ENCODE measurements at places on chromosomes 2 and 18.
A peak's percentile ranks its signal among the peaks of the same experiment; 100 is the strongest.

DNA sequence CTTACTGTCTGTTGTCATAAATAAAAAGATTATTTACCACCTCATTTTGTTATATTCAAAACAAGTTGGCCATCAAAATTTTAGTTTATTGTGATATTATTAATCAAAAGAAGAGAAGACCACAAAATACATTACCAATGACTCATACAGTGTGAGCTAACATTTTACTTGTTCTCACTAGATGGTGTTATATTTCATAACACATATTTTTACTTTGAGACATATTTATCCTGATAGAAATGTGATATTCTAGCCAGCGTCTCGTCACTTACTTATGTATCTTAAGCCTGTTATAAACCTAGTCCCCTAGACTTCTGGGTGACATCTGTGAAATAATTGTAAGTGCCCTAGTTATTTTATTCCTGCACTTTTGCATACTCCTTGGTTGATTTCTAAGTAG, 263.2 kb downstream of the CDH7 start:
- no peak for DNase-seq

- DNase-seq, result no peak
Measured at GRCh38 chr2:134089454-134089853, 164.4 kb upstream of the MGAT5 start.

- no peak for DNase-seq
Measured at GRCh38 chr2:236119476-236119875, 48.7 kb downstream of the GBX2 start.

DNA sequence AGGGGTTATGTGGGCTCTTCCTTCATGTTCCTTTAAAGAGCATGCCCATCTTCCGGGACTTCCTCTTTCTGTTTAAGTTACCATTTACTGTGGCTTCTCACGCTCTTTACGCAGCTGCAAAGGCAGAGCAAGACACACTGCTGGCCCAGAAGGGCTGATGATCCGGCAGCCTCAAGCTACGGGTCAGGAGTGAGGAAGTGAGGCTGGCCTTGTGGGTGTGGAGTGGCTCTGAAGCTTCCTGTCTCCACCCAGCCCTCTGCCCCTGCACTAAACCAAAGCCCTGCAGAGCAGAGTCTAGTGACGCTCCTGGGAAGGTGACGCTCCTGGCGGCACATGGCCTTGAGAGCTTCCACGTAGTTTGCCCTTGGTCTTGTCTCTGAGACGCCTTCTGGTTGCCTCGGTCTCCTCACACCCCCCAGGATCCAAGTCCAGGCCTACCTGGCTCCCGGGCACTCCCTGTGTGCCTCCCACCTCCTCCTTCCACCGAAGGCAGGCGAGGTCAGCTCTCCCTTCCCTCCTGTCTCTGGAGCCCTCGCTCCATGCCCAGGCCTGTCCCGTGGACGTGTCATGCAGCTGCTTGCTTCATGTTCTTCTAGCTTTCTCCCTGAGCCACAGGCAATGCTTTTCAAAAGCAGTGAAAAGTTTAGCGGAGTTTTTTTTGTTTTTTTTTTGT, 50.3 kb downstream of the ARL4C start:
- peak; percentile 49 for DNase-seq

GRCh38 chr2:229330952-229331351, 59.9 kb upstream of the PID1 start:
- DNase-seq, result no peak

DNA sequence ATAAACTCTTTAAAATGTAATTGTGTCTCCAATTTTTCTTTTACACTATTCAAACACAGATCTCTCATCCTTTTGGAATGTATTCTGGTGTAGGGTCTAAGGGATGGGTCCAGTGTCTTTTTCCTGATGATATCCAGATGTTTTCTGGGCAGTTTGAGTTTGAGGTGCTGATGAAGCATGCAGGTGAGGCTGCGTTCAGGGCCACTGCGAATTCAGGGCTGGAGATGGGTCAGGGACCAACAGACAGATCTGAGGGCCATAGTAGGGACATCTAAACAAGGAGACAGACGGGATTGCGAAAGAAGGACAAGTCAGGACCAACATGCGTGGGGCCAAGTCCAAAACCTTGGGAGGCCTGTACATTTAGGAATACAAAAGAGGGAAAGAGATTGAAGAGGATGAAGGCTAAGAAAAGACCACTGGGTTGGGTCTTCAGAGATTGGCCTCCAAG, 70.2 kb downstream of the ACAA2 start:
- DNase-seq, result no peak

- DNase-seq, result no peak
Measured at GRCh38 chr2:39435234-39435633, 1.9 kb downstream of the MAP4K3 start.

DNA sequence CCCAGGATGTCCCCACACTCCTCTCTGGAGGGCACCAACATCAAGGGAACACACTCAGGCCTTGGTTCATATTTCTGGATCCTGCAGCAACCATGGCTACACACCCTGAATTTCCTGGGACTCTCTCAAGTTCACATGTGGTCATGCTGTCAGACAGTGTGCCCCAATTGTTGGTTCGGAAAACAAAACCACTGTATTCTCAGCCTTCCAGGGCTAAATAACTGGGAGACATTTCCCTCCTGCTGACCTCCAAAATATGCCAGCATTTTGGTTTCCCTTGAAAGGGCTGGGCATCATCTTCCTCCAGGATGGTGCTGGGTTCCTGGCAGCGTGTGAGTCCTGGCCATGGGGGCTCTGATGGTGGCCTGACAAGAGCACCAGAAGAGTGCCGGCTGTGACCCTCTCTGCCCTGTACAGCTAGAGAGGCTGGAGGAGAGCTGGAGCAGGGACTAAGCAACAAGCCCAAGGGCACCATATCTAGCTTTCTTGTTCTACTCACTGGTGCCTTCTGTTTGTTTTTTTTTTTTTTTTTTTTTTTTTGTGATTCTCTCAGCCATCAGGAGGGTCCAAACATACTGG, 37.5 kb upstream of the WIPF1 start:
- DNase-seq, result no peak

- DNase-seq, result no peak
Measured at GRCh38 chr2:43221763-43222474, 4.5 kb downstream of the ZFP36L2 start.

- no peak for DNase-seq
Measured at GRCh38 chr2:102139851-102140250, 2.7 kb upstream of the IL1R1 start.

GRCh38 chr2:74417763-74418162, 3.7 kb downstream of the C2orf81 start:
- DNase-seq, result no peak

GRCh38 chr2:186098821-186099220, 360.2 kb downstream of the FSIP2 start:
- no peak for DNase-seq

DNA sequence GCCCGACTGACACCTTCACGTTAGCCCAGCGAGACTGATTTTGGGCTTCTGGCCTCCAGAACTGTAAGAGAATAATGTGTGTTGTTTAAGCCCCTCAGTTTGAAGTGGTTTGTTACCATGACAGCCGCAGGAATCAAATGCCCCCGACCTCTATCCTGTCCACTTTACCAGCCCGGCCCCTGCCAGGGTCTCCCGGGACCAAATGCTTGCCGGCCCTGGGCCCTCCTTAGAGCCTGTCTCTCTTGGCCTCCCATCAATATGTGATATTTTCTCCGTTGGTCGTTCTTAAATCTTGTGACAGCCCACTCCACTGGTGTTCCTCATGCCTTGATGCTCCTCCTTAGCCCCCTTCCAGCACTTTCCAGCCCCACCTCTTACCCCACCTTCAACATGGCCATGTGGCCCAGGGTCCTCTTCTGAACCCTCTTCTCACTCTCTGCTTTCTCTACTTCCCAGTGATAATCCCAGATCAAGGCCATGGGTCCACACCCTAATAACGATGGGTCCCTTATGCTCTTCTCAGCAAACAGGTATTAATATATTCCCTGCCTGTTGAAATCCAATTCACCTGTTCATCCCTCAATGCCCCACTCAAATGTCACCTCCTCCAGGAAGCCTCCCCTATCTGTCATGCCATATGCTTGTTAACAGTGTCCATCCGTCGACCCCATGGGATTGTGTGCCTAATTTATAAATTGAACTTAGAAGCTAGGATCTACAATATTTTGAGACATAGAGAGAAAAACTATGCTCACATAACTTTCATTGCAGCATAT, 192.8 kb downstream of the ZFP36L2 start:
- DNase-seq, result no peak

- no peak for DNase-seq
Measured at GRCh38 chr18:24121625-24122024, 17.2 kb upstream of the CABYR start.

- DNase-seq, result no peak
Measured at GRCh38 chr18:30439174-30439573, 603.4 kb downstream of the DSC3 start.

GRCh38 chr18:57301573-57302559, 50.5 kb upstream of the ST8SIA3 start:
- DNase-seq, result no peak

DNA sequence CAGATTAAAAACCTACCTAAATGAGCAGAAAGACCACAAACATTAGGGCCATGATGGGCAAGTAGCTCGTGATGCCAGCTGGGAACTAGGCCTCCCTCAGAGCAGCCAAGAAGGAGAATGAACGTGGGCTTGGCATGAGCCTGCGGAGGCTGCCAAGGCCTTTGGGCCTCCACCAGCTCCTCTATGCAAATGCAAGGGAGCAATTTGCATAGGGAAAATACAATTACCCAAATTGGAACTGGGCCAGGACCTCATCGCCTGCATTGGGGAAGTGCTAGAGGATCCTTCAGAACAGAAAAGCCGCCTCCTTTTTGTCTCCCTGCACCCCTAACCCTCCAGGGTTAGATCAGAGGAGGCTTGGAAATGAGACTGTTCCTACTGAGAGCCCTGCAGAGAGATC, 326.4 kb downstream of the SMAD2 start:
- DNase-seq, result no peak

DNA sequence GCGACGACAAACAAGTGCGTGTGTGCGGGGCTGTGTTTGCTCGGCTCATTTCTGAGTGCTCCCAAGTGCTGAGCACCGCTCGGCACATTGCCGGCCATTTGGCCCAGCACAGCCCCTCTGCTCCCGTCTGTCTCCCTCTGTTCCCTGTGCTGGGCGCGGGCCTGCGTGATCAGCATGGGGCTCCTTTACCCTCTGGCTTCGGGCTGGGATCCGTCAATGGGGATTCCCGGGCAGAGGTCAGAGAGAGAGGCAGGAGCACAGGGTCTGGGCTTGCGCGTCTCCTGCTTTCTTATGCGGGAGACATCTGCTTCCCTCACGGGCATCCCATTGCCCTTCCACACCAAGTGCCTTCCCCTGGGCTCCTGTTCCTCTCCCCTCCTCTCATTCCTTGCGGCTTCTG, 234.0 kb downstream of the ACKR3 start:
- no peak for DNase-seq

- DNase-seq, result no peak
Measured at GRCh38 chr2:206783718-206784117, 18.3 kb downstream of the FASTKD2 start.

GRCh38 chr2:227888289-227888688, 16.9 kb downstream of the DAW1 start:
- DNase-seq, result no peak

GRCh38 chr2:38228753-38229152, 148.3 kb downstream of the ATL2 start:
- DNase-seq, result no peak

DNA sequence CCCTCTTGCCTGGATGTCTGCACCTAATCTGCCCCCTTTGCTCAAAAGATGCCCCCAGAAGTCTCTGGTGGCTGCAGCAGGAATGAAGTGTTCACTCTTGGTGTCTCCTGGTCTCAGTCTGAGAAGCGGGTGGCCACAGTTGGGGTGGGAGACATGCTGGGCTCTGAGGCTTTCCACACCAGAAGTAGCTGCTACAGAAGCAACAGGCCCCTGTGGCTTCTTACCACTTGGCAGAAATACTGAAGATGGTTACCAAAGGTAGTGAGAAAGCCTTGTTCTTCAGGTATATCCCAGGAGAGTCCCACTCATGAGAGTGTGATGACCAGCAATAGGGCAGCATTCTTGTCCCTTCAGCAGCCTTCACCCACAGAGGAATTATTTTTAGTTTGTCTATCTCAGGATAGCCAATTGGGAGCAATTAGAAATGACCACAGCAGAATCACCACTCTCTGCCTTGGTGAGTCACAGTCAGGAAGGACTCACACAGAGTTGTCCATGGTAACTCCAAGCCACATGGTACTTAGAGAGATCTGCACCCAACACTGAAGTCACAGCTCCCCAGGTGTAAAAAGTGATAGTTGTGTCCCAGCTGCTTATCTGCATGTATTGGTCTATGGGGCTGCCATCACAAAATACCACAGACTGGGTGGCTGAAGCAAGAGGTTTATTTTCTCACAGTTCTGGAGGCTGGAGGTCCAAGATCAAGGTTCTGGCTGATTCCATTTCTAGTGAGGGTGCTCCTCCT, 169.8 kb upstream of the ID2 start:
- no peak for DNase-seq

- DNase-seq, result no peak
Measured at GRCh38 chr2:191869781-191870180, 22.9 kb upstream of the CAVIN2 start.

Measured in activated T-helper 1 cell treated with anti-CD3 and anti-CD28 coated beads, Interleukin-2, amount 50 U/mL, for 16 hours (primary cell).